H54 (cell line): ENCODE measurements at places on chromosomes 3 and 15.

- DNase-seq = no peak
Measured at GRCh38 chr15:46956456-46956855, 760.8 kb upstream of the SEMA6D start.

DNA sequence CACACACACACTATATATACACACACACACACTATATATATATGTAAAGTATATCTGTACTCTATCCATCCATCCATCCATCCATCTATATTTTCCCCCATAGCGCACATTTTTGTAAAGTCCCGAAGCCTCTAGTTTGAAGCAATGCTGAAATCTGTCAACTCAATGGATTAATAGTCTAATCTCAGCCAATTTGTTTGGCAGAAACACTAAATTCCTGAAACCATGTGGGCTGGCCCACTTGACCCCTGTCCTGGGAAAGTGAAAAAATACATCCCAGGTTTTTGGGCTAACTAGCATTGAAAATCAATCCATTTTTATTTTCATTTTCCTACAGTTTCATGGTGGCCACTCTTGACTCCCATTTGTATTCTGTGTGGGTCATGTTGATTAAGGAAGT is 166.7 kb downstream of the SLCO3A1 start:
- DNase-seq = no peak

DNA sequence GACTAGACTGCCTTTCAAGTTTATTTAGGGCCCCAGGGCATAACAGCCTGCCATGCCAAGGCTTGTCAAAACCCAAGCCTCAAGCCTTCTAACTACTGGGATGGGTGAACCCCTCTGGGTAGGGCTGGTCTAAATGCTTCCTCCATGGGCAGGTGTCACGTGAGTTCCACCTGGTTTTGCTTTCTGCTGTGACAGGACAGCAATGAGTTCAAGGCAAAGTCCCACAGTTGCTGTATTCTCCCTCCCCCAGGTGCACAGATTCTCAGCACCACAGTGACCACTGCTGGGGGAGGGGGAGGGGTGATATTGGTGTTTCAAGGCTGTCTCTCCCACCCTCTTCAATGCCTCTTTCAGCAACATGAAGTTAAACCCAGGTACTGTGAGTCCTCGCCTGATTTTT is 46.9 kb upstream of the UBE2Q2 start:
- DNase-seq = no peak

DNA sequence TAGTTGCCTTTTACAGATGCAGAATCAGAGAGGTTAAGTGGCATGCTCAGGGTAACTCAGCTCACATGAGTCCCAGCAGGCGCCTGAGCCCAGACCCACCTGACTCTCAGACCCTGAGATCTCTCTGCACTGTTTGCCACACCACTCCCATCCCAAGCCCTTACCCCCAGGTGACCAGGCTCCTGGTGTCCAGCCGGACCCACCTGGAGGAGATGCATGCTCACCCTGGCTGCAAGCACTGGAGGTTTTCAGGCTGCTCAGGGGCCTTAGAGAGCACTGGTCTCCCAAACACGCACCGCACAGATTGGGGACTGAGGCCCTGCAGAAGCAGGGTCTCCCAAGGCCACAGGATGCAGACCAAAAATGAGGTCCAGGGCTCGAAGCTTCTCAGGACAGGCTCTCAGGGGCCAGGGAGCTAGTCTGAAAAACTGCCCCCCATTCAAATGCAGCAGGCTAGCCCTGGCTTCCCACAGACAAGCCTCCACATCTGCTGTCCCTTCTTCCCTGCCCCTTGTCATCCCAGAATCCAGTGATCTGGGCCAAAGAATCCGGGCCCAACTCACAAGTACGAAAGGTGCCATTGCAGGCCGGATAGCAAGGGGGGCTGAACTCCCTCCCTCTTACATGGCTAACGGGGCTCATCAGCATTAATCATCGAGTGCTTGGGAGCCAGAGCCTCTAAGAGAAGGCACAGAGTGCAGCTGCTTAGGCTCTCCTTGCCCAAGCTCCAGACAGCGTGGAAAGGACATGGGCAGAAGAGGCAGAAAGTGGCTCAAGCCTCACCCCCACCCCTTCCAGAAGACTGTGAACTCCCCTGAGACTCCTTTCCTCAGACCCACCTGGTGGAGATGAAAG is 90.2 kb upstream of the PRR20G start:
- no peak for DNase-seq

DNA sequence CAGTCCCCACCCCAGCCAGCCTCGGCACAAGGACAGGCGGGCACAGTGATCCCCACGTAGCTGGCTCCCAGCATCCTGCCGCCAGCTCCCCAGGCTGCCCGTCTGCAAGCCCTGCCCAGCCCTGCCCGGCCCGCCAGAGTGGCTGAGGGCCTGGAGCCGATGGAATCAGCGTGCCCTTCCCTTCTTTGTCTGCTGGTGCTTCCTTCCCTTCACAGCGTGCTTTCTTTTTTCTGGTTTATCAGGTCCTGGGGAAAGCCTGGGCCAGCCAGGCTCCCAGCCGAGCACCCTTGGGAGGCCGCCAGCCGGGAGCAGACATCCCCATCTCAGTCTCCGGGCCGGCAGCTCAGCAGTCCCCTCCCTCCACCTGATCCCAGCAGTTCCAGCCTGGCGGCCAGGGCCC is 54.7 kb upstream of the SMAD6 start:
- DNase-seq = no peak

GRCh38 chr3:4351164-4351855 is 48.1 kb downstream of the SETMAR start:
- DNase-seq = no peak

GRCh38 chr3:3023111-3023745 is 86.9 kb downstream of the IL5RA start:
- DNase-seq = no peak

GRCh38 chr3:30354972-30355371 is 251.4 kb upstream of the TGFBR2 start:
- no peak for DNase-seq

DNA sequence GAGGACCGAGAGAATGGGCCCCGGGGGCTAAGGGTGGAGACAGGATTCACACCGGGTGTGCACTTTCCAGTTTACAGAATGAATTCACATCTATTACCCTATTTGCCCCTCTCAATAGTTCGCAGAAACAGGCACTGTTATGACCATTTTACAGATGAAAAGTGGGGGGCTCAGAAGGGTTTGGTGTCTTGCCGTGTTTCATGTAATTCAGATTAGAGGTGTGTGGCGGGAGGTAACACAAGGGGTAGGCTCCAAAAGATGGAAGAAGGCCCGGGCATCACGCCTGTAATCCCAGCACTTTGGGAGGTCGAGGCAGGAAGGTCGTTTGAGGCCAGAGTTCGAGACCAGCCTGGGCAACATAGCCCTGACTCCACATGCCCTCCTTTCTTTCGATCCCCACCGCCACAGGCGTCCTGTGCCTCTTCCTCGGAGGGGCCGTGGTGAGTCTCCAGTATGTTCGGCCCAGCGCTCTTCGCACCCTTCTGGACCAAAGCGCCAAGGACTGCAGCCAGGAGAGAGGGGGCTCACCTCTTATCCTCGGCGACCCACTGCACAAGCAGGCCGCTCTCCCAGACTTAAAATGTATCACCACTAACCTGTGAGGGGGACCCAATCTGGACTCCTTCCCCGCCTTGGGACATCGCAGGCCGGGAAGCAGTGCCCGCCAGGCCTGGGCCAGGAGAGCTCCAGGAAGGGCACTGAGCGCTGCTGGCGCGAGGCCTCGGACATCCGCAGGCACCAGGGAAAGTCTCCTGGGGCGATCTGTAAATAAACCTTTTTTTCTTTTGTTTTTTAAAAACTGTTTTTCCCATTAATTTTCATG is 3.4 kb downstream of the DUOXA2 start:
- DNase-seq = no peak

DNA sequence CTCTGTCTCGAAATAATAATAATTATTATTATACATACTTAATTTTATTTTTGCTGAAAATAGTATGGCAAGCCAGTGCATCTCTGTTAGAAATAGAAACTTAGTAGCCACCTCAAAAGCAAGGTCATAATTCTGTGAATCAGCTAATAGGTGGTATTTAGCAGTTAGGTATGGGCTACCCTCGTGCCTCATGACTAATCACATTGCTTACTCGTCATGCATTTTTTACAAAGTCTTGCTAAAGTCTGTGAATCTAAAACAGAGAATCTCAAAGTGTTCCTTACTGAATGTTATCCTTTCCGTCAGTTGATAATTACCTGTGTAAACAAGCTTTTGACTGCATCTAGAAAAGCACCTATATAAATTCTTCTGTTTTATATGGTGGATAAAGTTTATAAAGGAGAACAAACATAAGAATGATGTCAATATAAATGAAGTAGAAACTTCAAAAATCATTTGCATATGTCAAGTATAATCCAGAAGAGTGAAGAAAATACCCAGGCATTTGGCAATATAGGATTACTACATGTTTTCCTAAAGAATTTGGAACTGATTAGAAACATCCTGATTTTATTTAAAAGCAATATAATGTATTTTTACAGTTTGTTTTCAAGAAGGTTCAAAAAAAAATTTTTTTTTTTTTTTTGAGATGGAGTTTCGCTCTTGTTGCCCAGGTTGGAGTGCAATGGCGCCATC is 6.2 kb downstream of the PPARG start:
- DNase-seq = peak; percentile 50

GRCh38 chr3:36866368-36866767 is 78.5 kb downstream of the TRANK1 start:
- DNase-seq = no peak

DNA sequence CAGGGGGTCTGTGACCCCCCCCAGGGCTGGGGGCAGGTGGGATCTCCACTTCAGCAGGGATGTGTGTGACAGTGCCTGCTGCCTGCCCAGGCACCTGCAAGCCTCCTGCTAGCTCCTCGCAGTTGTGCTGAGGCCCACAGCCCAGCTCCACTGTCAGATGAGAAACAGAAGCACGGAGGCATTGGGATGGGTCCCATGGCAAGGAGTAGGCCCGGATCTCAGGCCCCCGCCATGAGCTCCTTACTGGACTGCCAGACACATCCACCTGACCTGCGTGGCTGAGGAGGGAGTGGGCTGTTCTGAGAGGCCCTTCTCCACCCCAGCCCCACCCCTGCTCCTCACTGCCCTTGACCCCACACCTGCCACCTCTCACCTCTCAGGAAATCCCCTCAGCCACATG is 18.2 kb upstream of the SKOR1 start:
- DNase-seq = no peak

DNA sequence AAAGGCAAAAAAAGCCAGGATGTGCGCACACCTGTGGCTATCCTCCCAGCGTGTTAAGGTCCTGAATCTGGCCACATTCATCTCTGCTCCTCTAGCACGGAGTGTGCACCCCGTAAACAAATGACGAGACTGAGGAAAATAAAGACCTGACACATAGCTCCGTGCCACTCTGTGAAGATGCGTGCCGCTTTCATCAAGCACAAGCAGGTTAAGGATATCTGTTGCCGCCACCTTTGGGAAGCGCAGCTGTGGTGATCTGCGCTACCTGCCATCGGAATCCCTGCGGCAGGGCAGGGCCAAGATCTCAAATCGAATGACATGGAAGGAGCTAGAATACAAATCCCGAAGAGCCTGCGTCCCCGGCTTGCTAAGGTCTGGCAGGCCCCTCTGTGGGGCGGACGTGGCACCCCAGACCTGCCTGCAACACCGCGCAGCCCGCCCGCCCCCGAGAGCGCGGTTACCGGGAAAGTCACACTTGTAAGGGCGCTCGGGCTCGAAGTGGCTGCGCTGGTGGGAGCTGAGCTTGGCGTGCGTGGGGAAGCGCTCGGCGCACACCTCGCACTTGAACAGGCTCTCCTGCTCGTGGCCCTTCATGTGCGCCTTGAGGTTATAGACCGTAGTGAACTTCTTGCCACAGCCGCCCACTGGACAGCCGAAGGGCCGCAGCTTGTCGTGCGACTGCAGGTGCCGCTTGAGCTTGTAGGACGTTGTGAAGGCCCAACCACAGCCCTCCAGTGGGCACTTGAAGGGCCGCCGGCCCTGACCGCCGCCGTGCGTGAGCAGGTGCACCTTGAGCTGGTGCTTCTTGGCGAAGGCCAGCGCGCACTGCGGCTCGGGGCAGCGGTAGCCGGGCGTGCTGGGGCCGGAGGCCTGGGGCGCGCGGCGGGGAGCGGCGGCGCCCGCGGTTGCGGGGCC is 936 bp downstream of the ZXDC start:
- peak; percentile 40 for DNase-seq

GRCh38 chr3:38260474-38260873 is 5.1 kb upstream of the SLC22A13 start:
- DNase-seq = no peak

GRCh38 chr15:37093480-37094332 is 6.6 kb downstream of the MEIS2 start:
- peak; percentile 37 for DNase-seq

DNA sequence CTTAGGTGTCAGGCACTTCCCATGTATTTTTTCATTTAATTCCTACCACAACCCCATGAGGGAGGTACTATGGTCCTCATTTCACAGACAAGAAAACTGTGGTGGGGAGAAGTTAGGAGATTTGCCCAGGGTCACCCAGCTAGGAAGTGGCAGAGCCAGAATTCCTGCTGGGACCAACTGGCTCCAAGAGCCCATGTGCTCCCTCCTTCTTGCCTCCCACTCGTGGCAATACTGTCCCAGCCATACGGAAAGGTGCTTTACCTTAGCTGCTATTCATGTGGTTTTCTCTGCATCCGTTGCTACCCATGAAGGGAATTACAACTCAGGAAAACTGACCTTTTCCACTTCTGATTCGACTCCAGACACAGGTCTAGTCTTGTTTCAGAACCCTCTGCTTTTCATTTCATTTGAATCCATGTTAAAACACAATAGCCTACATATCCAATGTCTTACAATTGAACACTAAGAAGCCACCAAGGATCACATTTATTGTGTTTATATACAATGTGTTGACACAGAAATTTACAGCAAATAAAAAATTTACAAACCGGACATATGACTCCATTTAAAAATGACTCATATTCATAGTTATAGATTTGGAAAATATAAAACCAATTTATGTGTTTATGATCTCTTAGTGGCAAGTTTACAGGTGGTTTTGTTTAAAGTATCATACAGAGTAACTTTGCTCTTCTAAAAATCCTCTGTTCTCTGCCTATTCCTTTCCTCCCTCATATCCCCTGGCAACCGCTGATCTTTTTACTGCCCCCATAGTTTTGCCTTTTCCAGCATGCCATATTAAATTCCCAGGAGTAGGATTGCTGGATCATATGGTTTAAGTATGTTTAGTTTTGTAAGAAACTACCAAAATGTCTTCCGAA is 58.8 kb downstream of the BTD start:
- no peak for DNase-seq

GRCh38 chr3:194469977-194470376 is 16.8 kb downstream of the ATP13A3 start:
- no peak for DNase-seq

DNA sequence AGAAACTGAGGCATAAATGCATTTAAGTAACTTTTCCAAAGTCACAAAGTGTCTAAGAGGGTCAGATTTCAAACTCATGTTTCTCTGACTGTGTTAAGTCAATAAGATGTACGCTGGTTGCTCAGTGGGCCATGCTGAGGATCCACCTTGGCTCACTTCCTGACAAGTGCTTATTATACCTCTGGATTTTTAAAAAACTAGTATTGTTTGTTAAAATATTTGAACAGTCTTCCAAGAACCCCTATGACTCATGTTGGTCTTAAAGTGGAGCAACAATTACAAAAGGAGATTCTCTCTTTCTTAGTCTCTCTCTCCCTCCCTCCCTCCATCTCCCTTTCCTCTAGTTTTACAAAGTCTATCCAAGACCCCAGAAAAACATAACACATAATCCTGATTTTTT is 1050.2 kb downstream of the AGBL1 start:
- DNase-seq = no peak
